Aorta (tissue), 5 donors: ENCODE measurements at places on chromosomes 3 and 15. TPM values are rescaled to one million over a fixed set of nuclear protein-coding genes. Genes with fewer than 3 reads are reported as not detected.
A peak's percentile ranks its signal among the peaks of the same experiment; 100 is the strongest.

Gene LRRC15
- 0.54 TPM for total RNA-seq

Gene TMEM108
- 3.6 TPM for total RNA-seq

Gene CADPS
- 0.99 TPM for total RNA-seq

Gene VILL
- total RNA-seq: 10.9 TPM

Gene GPR149
- total RNA-seq: not detected

Gene EXOSC7
- 30.7 TPM for total RNA-seq

Gene NMD3
- 53.8 TPM for total RNA-seq

Gene CFAP161
- 0.84 TPM for total RNA-seq

Gene GOLGA6D
- total RNA-seq: not detected

Gene ISG20
- total RNA-seq: 13.3 TPM

GRCh38 chr3:42376344-42376798 lies 34.0 kb downstream of the LYZL4 start:
- DNase-seq: no peak

DNA sequence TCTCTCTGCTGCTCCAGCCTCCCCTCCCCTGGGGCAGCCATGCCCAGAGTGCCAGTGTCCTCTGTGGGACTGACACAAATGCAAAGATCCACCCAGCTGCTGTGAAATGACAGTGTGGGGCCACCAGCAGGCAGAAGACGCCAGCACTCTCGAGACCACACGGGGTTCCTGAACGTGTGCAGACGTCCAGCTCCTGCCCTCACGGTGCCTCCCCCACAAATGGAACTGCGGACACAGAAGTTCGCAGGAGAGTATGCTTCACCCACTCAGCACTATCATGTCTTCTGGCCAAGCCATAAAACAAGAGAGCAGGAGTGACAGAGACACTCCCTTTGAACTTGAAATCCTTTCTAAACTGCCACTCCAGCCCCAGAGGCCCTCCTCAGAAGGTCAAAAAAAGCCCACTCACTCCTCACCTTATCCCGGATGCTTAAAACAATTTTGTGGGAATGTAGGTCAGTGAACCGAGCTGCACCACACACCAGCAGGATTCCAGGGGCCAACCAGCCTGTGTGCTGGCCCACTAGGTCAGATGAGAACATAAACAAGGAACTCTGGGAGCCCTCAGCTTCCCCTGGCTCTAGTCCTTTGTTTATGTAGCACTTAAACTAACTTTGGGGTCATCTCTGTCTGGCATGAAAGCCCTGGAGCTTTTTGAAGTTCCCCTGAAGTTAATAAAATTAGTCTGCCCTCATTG lies 112.6 kb downstream of the DNAJB8 start:
- no peak for DNase-seq

GRCh38 chr3:135075157-135075556 lies 280.1 kb downstream of the EPHB1 start:
- no peak for DNase-seq

DNA sequence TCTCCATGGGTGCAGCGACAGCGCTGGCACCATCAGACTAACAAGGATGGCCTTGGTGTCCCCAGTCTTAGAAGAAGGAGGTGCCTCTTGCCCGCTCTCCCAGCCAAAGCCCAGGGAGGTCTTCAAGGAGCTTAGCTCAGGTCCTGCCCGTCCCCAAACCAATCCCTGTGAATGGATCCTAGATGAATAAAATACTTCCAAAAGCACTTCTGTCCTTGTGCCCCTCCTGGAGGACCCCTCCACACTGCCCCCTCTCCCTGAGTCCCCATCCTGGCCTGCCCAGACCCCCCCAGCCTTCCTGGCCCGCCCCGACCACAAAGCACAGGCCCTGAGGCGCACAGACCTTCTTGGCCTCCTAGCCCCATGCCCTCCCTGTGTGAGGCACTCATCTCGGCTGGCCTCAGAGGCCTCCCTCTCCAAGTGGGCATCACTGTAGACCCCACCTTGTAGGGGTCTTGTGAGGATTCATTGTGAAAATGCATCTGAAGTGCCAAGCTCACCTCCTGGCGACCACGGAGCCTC lies 8.4 kb downstream of the SLC28A1 start:
- DNase-seq: peak; percentile 67

DNA sequence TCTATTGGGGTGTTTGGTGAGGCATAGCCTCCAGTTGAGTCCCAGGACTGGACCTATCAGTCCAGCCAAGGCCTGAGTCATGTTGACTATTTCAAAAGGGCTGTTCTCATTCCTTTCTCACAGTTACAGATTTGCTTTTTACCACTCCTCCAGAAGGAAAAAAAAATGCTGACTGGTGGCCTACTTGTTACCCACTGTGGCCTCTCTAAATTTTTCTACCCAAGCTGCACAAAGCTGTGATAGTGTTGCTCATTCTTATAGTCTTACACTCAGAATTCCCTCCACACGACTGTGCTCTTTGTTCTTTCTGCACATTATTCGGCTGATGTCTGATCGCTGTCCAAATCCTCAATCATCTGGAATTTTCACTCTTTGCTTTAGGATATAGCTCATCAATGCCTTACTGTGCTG lies 1142.2 kb downstream of the IGSF11 start:
- no peak for DNase-seq

DNA sequence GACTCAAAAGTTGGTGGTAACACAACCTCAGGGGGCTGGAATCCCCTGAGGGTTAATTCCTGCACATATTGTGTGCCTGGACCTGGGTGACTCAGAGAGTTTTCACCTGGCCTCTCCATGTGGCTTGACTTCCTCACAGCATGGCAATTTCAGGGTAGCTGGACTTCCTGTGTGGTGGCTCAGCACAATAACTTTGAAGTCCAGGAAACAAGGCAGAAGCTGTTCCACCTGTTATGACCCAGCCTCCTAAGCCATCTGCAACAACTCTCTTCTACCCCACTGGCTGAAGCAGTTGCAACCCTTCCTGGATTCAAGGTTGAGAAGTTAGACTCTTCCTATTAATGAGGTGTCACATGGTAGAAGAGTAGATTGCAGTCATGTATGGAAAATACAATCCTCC lies 58.4 kb downstream of the EDEM1 start:
- no peak for DNase-seq

DNA sequence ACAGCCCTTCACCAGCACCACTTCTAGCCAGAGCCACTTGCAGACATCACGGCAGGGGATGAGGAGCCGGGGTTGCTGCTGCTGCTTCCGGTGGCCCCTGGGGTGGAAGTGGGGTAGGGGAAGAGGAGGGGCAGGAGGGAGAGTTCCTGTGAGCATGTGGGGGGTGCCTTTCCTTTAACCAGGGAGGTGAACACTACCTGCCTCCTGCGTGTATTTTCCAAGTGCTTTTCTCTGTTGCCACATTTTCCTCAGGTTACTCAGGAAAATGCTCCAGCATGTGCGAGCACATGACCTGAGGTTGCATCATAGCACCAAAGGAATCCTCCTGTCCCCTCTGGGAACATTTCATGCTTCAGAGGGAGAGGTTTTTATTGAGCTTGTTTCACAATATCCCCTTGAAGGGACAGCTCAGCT lies 12.2 kb upstream of the SACM1L start:
- no peak for DNase-seq

DNA sequence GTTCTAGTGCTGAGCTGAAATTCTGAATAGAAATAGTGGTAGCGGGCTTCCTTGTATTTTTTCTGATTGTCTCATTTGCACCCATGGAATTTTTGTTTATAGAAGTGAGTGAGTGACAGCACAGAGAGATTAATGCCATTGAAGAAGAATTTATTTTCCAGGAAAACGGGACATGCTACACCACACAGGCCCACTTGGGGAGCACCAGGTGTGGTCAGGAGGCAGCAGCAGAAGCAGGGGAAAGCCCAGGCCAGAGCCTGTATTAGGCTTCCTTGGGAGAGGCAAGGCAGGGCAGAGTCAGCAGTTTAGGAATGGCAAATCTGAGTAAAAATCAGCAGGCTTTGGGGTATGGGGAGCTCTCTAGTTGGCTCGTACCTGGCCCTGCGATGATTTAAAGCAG lies 88.4 kb upstream of the ATP11B start:
- no peak for DNase-seq

GRCh38 chr3:99868311-99868646 lies 50.6 kb downstream of the CMSS1 start:
- DNase-seq: no peak

DNA sequence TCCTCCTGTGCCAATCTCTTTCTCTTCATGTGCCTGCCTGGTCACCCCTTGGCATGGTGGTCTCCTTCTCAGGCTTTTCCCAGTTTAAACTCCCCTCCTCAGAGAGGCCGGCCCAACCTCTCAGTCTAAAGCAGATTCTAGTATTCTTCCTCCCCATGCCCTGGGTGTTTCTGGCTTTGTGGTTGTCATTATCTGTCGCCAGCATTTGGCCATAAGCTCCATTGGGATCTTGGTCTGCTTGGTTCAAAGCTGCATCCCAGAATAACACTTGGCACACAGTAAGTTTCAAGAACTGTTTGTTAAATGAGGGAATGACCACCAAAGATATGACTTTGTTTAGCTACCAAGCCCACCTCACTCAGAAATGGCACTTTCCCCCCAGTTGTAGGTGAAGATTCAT lies 11.2 kb upstream of the RAD18 start:
- no peak for DNase-seq

- DNase-seq: no peak
These were observed 42.0 kb downstream of the IFT57 start for GRCh38 chr3:108180194-108180593.

GRCh38 chr3:44516230-44516629 lies 38.8 kb upstream of the ZNF445 start:
- DNase-seq: no peak

GRCh38 chr3:117893001-117893400 lies 1141.6 kb downstream of the IGSF11 start:
- no peak for DNase-seq

DNA sequence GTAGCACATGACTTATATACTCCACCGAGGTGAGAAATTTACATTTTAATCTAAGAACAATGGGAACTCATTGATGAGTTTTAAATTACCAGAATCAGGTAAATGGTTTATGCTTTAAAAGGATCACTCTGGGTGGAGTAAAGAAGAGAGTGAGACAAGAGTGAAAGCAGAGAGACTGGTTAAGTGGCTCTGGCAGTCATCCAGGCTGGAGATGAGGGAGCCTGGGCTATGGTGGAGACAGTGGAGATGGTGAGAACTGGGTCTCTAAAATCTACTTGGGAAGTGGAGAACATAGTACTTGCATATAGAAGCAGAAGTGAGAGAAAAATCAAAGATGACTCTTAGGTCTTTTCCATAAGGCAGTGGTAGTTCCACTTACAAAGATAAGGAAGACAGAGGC lies 37.1 kb upstream of the SLC25A36 start:
- DNase-seq: no peak

- DNase-seq: no peak
These were observed 94.8 kb downstream of the FMN1 start for GRCh38 chr15:33099739-33100138.

DNA sequence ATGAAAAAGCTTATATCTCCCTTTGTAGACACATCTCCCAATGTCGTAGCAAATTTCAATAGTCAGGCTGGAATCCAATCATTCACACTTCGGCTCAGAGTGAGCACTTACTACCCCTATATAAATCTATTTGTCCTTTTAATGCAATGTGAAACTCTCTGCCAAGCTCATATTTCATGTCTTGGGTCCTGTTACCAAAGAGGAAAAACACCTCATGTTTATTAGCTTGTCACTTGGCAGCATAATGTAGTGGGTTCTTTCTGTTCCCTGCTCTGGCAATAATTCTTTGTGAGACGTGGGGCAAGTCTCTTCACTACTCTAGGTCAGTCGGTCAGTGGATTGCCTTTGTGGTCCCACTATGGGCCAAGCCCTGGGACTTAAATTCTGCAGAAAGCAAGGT lies 107.1 kb downstream of the SRGAP3 start:
- DNase-seq: no peak
